ENCODE measurements at places on chromosomes 5 and 9.
A peak's percentile ranks its signal among the peaks of the same experiment; 100 is the strongest.

DNA sequence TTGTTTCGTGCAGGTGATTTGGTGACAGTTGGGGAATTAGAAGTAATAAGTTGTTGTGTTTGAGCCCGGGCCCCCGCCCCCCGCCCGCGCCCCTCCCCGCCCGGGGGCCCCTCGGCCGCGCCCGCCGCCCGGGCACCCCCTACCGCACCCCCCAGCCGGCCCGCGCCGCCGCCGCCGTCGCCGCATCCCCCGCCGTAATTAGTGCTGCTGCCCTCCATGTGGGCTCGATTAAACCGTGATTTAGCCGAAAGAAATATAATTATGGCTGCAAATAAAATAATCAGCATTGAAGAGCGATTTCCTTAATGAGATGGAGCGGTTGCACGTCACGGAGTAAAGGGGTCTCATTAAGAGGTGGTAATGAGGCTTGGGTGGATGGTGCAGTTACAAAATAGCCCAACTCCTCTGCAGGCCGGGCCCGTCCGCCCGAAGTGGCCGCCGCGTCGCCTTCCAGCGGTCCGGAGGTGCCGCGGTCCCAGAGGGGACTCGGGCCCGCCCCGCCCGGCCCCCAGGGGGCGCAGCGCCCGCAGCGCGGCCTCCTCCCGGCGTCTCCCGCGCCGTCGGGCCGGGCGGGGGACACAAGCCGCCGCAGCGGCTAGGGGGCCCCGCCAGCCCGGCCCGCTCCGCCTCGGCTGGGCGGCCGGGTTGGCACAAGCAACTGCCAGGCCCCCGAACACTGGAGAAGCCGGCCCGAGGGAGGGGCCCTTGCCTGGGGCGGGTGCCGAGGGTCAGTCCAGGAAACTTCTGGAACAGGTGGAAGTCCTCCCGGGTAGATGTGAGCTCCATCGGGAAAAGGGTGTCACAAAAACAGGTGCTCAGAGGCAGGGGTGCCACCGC is 6.9 kb upstream of the OTP start:
- DNase-seq, result no peak

DNA sequence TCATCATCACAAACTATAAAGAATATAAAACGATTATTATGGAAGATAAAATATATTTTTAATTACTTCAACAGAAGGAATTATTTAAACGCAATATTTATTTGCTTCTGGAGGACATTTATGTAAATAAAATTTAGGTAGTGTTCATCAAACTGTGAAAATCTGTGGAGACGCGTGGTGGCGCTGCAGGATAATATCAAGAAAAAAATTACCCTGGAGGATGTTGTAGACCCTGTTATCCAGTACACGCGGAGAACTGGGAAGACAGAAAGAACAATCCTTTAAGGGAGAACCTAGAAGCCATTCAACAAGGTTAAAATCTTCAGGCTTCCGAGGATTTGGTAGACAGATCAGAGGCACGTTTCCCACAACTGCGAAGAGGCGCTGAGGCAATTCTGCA is at the start of gene PCDHB12:
Gene PCDHB12 (plus strand): TSS at position 242 of the 400 bp plus-strand sequence. CDS start 189 bp downstream, outside the sequence.
- DNase-seq, result peak; percentile 5

DNA sequence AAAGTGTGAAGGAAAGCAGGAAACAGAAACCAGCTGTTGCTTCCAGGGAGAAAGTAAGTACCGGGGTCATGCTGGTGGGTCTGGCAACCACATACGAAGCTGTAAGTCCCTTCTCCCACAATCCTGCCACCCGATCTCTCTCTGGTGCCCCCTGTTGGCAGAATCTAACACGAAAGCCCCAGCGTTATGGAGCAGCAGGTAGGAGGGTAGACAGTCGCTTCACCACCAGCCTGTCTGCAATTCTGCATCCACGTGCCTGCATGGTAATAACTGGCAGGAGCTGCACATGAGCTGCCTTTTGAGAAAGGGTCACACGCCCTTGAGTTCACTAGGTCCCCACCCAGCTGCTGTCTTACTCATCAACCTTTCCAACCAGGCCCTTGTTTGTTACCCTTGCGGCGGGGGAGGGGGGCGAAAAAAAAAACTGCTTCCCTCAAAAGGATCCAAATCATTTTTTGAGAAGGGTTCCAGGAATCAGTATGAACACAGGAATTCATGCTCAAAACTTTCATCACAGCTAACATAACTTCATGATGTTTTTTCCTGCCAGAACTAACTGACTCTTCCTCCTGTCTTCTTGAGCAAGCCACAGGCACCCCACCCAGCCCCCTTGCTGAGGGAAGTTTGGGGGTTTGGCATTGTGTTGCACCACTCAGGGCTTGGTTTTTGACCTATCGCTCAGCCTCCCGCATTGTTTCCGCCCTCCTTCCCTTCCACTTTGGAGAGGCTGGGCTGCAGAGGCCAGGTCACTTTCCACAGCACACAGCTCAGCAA is 19.6 kb upstream of the TMEM252 start:
- no peak for DNase-seq

GRCh38 chr5:11918463-11919045 is 14.3 kb upstream of the CTNND2 start:
- no peak for DNase-seq

DNA sequence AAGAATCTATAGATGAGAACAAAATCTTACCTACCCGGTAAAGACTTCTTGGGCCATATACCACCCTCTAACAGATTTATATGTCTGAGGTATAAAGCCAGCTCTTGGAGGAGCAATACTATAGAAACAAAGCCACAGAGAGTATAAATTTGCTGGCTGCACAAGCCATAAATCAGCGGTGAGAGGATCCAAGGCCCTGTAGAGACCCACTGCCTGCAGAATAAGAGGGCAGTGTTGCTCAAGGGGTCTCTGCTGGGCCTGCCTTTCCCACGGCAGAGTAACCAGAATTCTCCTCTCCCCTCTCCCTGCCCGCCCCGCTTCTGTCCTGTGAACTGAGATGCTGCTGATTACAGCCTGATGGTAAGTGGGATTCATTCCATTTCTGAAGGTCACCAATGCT is 89.2 kb downstream of the NDFIP1 start:
- no peak for DNase-seq

DNA sequence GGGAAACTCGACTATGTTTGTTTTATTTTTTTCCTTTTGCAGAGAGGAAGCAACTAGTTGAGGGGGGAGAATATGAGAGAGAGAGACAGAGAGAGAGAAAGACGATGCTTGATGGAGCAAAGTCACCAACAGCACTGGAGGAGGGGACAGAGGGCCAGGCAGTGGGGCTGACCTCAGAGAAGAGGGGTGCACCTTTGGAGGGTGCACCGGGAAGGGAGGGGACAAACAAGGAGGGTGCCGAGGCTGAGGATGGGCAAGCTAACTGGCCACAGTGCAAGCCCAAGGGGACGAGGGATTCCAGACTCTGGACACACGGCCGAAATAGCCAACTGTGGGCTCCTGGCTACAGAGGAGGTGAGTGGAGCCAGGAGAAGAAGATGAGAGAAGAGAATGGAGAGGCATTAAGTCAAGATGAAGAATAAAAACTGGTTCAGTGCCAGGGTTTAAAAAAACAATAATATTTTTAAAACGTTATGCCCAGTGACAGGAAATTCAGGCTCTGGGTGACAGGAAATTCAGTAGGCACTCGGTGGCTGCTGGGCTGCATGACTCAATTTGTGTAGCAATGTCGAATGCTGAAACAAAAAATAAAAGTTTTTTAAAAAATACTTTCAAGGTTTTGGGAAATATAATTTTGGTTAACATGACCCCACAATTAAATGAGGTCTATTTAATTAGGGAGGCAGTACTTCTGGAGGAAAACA is 13.3 kb upstream of the GLRX start:
- DNase-seq, result no peak

- DNase-seq, result no peak
Measured at GRCh38 chr5:6716629-6717149, 3.5 kb downstream of the TENT4A start.

GRCh38 chr5:133602835-133603380 is 9.4 kb downstream of the FSTL4 start:
- no peak for DNase-seq

DNA sequence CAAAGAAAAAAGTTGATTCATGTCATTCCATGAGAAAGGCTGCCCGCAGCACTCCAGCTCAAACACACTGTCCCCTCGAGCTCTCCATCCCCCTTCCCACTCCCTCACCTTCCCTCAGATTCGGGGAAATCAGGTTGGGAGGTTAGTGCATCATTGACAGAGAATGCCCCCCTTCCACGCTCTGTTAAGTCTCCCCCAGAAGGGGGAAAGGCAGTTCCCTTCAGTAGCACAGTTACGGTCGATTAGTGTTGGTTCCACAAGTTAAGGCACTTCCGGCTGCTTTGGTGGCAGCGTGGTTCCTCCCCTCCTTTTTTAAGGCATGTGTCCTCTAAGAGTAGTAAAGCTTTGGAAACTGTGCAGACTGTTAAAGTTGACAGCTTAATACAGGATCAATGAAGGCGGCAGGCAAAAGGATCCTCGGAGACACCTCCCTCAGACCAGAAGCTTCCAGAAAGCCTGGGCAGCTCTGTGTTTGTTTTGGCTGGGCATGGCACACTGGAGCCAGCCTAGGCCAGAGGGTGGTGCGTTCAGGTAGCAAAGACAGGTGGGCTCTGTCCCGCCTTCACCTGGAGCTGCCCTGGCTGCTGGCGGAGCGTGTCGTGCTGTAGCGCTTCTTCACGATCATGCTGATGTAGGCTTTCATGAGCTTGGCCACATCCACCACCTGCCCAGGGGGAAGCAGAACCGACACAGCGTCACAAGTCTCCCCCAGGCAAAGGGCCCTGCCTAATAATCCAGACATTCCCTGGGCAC is 49.5 kb upstream of the RETREG1 start:
- DNase-seq, result no peak

DNA sequence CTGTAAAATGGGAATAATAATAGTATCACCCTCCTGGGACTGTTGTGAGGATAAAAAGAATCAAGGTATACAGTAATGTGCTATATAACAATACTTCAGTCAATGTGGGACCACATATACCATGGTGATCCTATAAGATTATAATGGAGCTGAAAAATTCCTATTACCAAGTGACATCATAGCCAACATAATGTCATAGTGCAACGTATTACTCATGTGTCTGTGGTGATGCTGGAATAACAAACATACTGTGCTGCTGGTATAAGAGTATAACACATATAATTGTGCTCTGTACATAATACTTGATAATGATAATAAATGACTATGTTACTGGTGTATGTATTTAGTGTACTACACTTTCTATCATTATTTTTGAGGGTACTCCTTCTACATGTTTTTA is 38.1 kb downstream of the LIFR start:
- no peak for DNase-seq

DNA sequence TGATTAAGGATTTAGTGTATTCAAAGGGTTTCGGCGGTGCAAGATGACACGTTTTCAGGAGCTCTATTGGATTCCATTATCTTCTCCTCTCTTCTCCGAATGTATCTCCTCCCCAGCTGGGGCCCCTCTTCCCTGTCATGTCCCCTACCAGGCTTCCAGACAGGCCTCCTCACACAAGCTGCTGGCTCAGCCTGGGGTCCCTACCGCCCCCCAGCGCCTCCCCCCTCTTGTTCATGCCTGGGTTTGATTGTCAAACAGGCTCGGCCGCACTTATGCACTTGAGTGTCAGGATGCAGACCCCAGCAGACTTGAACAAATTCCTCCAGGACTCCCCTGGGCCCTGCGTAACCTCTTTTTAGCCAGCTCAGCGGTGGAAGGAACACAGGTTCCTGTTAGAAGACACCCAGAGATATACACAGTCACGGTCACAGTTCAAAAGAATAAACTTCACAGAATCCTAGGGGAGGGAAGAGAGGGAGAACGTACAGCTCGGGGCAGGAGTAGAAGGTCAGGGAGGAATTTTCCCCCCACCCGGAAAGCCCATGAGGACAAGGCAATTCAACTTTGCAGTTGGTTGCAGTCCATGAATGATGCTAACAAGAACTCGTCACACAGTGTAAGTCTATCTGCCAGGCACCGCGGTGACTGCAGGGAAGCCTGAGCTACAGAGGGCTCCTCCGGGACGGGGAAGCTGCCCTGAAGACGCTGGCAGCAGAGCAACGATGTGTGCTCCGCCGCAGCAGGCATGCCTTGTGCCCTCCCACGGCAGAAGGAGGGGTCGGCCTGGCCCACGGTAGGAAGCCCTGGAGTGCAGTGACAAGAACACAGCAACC is 560.0 kb downstream of the BNC2 start:
- DNase-seq, result no peak

- no peak for DNase-seq
Measured at GRCh38 chr9:135908754-135909204, 1.4 kb upstream of the CAMSAP1 start.

DNA sequence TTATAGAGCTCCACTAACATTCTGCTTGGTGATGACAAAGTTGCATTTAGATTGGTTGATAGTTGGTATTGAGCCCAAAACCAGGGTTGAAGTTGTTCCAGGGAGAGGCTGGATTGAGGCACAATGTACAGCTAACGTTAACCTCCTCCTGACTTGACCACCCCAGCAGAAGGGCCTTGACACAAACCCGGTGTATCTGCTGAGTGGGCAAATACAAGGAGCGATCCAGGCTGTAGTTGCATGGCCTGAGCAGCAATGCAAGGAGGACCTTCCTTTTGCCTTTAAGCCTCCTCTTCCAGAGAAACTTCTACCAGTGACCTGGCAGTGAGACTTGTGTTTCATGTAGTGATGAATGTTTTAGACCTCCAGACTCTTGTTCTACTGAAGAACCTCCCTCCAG is 66.2 kb upstream of the GAS1 start:
- no peak for DNase-seq
